ENCODE measurements at places on chromosomes 16 and 17.
A peak's percentile ranks its signal among the peaks of the same experiment; 100 is the strongest.

- DNase-seq = peak; percentile 89
These were observed 666.0 kb upstream of the CA10 start for GRCh38 chr17:52824542-52824941.

GRCh38 chr16:22328081-22328725 lies 31.0 kb downstream of the POLR3E start:
- no peak for DNase-seq

DNA sequence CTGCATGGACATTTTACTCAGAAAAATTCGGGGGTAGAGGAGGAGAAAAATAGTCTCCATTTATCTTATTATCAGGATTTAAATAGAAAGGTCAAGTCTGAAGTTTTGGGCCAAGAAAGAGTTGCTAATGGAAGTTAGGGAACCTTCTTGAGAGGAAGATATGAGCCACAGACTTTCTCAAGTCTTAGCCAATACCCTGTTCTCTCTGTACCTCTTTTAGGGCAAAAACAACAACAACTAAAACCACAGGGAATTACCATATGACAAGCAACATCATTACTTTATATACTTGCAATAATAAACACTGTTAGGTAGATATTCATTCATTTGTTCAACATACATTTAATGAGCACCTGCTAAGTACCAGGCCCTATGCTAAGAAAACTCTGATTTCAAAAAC lies 282.2 kb upstream of the CDH5 start:
- no peak for DNase-seq

GRCh38 chr16:14585287-14585686 lies 44.8 kb downstream of the PARN start:
- DNase-seq = no peak

DNA sequence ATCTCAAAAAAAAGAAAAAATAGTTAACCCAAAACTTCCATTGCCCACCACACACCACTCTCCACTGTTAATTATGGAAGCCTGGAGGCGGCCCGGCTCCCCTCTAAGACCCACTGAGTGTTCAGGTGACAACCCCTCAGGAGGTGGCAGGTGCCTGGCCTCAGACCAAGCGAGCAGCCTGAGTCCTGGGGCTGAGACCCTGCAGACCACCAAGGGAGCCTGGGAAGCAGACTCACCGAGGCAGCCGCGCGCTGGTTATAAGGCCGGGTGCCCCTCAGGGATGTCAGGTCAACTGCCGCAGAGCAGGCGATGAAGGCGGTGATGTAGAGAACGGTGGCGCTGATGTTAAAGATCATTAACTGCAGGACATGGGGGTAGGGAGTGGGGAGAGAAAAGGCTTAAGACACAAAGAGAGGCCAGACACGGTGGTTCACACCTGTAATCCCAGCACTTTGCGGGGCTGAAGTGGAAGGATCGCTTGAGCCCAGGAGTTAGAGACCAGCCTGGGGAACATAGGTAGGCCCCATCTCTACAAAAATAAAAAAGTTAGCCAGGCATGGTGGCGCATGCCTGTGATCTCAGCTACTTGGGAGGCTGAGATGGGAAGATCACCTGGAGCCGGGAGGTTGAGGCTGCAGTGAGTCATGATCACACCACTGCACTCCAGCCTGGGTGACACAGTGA lies 13.3 kb downstream of the ARL2BP start:
- no peak for DNase-seq

DNA sequence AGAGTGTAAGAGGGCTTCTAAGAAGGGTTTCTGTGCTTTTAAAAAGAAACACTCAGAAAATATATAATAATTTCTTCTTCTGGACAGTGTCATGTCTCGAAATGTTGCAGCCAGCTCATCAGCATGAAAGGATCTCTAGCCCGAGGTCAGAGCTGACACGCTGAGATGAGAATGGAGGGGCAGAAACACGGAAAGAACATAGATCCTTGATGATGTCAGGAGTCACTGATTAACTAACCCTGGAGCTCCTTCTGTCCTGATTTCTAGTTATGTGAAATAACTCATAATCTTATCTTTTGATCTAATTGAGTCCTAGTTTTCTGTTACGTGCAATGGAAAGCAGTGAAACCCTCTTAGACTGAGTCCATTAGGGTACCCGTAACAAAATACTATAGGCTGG lies 10.3 kb upstream of the TOX3 start:
- peak; percentile 73 for DNase-seq

- no peak for DNase-seq
These were observed 29.1 kb upstream of the TNS4 start for GRCh38 chr17:40530531-40530994.

DNA sequence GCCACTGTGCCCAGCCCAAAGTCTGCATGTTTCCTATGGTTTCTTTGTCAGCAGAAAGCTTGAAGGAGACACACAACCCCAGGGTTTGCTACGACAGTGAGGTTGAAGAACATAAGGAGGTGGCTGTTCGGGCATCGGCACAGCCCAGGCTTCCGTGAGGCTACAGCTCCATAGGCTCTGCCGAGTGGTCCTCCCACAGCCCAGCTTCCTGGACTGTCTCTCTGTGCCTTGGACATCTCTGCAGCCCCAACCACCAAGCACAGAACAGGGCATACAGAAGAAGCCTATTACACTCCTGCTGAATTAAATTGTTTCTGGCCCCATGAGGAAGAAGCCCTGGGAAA lies 3.2 kb upstream of the HAP1 start:
- DNase-seq = no peak

- DNase-seq = no peak
These were observed 19.9 kb upstream of the JPH3 start for GRCh38 chr16:87582216-87582965.

DNA sequence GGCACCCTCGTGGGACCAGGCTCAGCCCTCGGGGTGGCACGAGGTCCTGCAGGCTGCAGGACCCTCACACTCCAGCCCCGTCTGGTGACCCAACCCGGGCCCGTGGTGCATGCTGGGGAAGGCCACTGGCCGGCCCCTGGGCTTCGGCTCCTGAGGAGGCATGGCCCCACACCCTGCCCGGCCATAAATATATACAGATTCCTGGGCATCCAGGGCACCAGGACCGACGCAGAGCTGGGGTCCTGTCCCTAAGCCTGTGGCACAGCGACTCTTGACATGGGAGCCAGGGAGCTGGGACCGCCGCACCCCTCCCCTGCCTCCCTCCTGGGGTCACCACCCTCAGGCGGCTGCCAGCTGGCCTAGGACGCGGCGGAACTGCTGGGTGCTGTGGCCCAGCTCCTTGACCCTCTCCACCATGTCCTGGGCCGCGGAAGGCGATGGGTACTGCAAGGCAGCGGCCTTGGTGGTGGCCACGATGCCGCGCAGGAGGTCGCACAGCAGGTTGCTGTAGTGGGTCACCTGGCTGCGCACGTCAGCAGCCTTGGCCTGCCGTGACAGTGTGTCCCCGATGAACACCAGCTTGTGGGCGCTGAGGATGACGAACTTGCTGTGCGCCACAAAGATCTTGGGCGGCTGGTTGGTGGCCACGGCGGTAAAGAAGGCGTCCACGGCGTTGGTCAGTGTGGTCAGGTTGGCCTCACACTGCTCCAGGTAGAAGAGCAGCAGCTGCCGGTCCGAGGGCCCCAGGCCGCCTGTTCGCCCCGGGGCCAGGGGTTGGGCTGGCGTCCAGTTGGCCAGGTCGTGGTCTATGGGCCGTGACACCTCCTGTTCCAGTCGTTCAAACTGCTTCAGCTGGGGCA lies 10.6 kb downstream of the CTRB1 start:
- DNase-seq = no peak

DNA sequence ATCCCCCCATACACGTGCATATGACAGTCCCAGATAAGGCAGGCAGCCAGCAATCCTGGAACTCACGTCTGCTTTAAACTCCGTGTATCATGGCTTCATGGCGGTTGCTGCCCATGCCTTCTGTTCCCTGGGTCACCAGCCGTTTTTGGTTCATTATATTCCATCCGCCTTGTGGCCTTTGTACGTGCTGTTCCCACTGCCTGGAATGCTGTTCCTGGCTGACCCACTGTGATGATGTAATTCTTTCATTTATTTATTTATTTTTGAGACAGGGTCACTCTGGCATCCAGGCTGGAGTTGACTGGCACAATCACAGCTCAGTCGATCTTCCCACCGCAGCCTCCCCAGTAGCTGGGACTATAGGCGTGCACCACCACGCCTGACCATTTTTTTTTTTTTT lies 136.7 kb upstream of the GSE1 start:
- no peak for DNase-seq

DNA sequence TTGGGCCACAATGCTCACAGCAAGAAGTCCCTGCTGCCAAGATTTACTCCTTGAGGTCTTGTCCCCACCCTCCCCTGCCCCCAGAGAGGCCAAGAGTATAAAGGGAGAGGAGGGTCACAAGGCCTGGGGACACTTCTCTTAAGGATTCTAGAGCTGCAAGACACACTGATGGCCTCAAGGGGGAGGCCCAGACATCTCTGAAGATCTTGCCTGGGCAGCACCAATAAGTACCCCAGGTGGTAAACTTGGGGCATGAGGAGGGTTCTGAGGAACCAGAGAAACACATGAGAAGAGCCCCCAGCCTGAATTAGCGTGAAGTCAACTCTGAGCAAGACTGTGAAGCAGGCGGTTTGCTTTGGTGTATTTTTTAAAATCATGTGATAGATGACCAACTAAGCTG lies 26.8 kb upstream of the MTMR4 start:
- no peak for DNase-seq

GRCh38 chr17:29562615-29563014 lies 4.2 kb downstream of the ABHD15 start:
- no peak for DNase-seq

DNA sequence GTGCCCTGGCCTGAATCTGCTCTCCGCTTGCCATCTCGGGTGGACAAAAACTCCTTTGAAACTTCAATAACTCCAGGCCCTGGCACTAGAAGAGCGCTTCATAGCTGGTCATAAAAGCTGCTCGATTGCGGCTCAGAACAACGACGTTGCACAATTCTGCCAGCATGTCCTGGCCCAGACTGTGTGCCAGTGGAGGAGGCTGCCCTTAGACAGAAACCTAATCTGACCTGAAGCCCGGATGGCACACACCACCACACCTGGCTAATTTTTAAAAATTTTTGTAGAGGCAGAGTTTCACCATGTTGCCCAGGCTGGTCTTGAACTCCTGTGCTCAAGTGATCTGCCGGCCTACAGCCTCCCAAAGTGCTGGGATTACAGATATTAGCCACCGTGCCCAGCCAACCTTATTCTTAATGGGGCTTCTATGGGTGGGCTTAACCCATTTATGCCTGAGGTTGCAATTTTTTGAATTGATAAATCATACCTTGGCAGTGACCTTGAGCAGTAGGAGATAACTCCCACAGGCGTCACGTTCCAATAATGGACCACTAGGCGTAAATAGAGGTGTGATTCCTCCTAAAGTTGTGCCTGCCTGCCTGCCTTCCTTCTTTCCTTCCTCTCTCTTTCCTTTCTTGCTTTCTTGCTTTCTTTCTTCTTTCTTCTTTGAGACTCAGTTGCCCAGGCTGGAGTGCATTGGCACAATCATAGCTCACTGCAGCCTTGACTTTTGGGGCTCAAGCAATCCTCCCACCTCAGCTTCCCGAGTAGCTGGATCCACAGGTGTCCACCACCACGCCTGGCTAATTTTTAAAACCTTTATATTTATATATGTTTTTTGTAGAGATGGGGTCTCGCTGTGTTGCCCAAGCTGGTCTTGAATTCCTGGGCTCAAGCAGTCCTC lies 1.1 kb upstream of the PPL start:
- DNase-seq = no peak

DNA sequence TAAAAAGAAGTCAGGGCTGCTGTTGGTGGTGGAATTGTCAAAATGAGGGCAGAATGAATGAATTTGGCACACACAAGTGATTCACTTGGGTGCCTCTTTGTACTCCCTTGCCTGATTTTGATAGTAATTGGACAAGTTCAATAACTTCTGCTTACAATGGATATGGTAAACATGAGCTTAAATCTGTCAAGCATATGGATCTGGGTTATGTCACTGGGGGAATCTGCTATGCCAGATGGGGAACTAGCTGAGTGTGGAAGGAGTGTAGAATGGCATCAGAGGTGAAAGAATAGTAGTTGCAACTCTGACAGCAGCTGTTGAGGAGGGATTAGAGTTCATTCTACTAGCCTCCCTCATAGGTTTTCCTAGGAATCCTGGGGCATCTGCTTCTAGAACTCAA lies 724.2 kb upstream of the CDH8 start:
- DNase-seq = no peak

DNA sequence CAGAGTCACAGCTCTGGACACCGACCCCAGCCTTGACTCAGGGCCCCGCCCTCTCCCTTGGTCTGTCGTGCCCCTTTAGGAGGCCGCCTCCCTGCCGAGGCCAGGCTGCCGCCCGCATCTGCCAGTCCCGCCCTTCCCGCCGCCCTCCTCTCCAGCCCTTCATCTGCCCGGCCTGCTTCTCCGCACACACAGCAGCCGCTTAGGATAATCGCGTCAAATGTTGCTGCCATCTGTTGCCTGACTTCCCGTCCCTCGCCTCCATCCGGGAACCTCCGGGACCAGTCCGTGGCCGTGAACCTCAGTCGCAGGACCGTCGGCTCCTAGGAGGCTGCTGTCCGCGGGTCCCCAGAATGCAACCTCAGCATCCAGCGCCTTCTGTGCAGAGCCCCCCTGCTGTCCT lies 11.9 kb downstream of the GSE1 start:
- DNase-seq = peak; percentile 23

- no peak for DNase-seq
These were observed 18.3 kb upstream of the MLKL start for GRCh38 chr16:74718741-74719610.

DNA sequence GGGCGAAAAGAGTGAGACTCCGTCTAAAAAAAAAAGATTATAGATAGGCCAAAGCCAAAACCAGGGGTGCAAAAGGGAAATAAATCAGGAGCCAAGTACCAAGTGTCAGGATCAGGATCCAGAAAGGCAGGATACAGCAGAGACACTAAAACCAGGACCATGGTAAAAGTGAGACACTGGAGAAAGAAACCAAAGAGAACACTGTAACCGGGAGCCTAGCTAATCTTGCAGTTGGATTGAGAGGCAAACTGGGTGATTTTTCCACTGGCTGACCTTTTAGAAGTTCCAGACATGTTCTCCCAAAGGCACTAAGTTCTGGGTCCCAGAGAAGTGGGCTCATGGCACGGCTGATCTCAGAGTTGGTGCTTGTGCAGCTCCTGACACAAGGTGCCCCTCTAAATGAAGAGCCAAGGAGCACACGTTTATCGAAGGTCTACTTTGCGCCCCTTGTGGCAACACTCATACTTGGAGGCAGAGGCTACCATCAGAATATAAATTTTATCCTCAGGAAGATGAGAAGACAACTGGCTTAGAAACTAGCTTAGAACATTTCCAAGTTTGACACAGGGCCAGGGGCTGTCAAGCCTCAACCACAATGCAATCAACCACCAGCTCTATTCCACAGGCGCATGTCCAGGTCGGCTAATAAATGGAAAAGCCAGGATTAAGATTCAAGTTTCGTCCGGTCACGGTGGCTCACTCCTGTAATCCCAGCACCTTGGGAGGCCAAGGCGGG lies 27.5 kb upstream of the HELZ start:
- no peak for DNase-seq

DNA sequence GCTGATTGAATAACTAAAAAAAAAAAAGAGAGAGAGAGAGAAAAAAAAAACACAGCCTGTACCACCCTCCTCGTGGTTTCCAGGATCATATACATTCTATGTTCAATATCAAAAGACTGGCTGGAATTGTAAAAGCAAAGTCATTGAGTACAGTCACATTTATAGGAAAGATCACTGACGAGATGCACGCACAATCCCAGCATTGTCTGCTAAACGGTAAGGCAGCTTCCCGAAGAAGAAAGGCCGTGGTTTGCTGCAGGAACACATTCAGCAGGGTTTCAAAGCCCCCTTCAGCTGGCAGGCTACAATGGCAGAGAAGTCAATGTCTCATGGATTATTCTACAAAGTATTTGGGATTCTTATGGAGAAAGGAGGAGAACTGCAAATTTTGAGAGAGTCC lies 9.3 kb downstream of the NQO1 start:
- DNase-seq = no peak

All from large intestine (tissue), 12 donors.